ENCODE measurements at places on chromosomes 2 and 18. TPM values are rescaled to one million over a fixed set of nuclear protein-coding genes. Genes with fewer than 3 reads are reported as not detected.

DNA sequence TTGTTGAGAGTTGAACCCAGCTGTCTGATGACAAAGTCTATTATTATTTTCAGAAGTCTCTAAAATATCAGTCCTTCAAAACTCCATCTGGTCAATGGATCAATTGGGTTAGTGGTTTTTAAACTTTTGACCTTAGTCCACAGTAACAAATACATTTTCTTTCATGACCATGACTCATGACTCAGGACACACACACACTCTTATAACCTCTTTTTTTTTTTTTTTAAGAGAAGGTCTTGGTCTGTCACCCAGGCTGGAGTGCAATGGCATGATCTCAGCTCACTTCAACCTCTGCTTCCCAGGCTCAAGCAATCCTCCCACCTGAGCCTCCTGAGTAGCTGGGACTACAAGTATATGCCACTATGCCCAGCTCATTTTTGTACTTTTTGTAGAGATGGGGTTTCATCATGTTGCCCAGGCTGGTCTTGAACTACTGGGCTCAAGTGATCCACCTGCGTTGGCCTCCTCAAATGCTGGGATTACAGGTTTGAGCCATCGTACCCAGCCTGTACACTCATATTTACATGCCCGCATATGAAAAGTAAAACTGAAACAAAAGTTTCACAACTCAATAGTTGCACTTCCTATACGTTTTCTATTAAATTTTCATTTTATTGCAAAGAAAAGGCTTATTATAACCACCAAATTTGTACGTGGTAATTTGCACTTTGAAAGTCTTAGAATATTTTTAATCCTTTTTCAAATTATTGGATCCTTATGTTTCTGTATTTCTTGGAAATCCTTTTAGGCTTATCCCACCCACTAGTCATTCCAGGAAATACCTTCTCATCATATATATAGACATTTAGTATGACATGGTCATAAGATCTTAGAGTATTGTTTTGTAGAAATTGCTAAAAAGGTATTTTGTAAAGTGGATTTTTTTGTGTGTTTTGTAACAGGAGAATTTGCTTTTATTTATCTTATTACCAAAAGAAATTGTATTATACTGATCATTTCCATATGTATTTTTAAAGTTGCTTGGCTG, 199.0 kb downstream of the LPIN1 start:
- no peak for ATAC-seq

The ZNF396 gene
- total RNA-seq = 3.2 TPM

The DCC gene
- 0.47 TPM for total RNA-seq

- ATAC-seq = no peak
Measured at GRCh38 chr2:98399140-98399539, 45.5 kb upstream of the INPP4A start.

DNA sequence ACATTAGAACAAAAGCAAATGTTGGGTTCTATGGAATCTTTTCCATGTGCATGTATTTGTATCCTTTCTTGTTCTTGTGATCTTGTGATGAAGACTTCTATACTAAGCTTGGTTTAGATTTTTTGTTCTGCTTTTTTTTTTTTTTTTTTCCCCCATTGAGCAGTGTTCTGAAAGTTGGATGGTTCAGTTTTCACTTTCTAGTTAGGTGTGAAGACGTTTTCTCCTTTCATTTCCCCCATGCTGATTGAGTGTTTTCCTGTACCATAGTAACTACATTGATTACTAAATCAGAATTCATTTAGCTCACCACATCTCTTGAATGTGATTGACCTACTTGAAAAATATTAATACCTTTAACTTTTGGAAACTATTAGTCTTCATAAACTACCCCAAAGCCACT, 34.1 kb downstream of the NOP58 start:
- ATAC-seq = no peak

DNA sequence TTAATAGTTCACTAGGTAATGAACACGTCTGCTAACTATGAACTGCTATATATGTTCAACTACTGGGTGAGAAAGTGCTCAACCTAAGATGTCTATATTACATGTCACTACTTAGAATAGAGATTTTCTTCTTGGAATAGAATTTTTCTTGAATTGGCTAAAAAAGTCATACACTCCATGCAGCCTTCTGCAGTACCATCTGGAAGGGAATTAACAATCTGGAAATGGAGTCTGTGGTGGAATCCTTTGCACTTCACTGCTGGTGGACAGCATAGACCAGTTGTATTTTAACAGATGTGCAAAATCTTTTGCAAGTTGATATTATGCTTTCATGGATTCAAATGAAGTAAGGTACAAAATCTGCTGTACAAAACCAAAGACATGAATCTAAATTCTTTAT, 799.6 kb downstream of the KCNJ3 start:
- ATAC-seq = no peak

- ATAC-seq = peak; percentile 38
Measured at GRCh38 chr2:172280571-172281361, 146.6 kb upstream of the ITGA6 start.

The SKA1 gene
- total RNA-seq = 0.77 TPM

DNA sequence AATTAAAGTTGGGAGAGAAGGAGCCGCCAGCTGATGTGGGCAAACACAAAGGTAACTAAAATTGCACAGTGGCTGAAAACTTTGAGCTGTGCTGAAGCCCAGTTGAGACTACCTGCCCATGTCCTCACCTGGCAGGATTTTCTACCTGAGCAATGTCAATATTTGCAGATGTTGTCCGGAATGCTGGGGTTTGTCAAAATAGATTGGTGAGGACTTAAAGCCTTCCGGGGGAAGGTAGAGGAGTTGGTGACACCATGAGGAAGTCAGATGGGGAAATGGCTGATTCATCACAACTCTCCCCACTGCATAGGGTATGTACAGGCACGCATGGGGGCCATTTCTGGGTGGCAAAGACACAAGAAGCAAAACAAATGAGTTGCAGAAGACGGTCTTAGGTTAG, 114.9 kb downstream of the ALK start:
- ATAC-seq = no peak

The THAP4 gene
- total RNA-seq = 68.4 TPM

The UGT1A3 gene
- not detected for total RNA-seq

The SETBP1 gene
- total RNA-seq = 57.2 TPM

DNA sequence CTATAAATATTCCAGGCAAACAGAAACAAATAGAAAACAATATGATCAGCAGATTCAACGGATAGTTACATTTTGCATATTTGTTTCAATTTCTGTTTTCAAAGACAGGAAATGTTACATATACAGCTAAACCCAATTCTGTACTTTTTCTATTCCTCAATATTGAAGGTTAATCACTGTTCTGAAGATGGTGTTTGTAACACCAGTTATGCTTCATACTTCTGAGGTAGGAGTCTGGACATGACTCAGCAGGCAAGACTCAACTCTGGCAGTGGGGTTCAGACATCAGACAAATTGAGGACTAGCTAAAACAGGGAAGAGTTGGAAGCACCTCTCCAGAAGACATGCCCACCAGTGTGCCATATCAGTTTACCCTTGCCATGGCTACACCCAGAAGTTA, 16.6 kb downstream of the SERPINB13 start:
- no peak for ATAC-seq

- ATAC-seq = no peak
Measured at GRCh38 chr2:107806901-107807300, 19.8 kb upstream of the RGPD4 start.

All from gastroesophageal sphincter (tissue), 4 donors.